ENCODE measurements at places on chromosomes 2 and 18. TPM values are rescaled to one million over a fixed set of nuclear protein-coding genes. Genes with fewer than 3 reads are reported as not detected.

RUFY4 gene
- total RNA-seq, result 0.12 TPM

AFTPH gene
- total RNA-seq, result 28.3 TPM

AFF3 gene
- 0.96 TPM for total RNA-seq

GTF3C2 gene
- total RNA-seq, result 50.8 TPM

ASNSD1 gene
- total RNA-seq, result 20.0 TPM

OST4 gene
- 258 TPM for total RNA-seq

G6PC2 gene
- total RNA-seq, result not detected

DPP10 gene
- total RNA-seq, result not detected

ACMSD gene
- not detected for total RNA-seq

DSG1 gene
- 33.7 TPM for total RNA-seq

COMMD1 gene
- total RNA-seq, result 31.4 TPM

COLEC12 gene
- 0.68 TPM for total RNA-seq

AP1S3 gene
- 20.8 TPM for total RNA-seq
